ENCODE measurements at places on chromosomes 4 and X.

GRCh38 chrX:108306086-108306485 is 132.1 kb downstream of the COL4A6 start:
- DNase-seq: no peak

- DNase-seq: no peak
These were observed 103.6 kb downstream of the EMCN start for GRCh38 chr4:100414016-100414790.

DNA sequence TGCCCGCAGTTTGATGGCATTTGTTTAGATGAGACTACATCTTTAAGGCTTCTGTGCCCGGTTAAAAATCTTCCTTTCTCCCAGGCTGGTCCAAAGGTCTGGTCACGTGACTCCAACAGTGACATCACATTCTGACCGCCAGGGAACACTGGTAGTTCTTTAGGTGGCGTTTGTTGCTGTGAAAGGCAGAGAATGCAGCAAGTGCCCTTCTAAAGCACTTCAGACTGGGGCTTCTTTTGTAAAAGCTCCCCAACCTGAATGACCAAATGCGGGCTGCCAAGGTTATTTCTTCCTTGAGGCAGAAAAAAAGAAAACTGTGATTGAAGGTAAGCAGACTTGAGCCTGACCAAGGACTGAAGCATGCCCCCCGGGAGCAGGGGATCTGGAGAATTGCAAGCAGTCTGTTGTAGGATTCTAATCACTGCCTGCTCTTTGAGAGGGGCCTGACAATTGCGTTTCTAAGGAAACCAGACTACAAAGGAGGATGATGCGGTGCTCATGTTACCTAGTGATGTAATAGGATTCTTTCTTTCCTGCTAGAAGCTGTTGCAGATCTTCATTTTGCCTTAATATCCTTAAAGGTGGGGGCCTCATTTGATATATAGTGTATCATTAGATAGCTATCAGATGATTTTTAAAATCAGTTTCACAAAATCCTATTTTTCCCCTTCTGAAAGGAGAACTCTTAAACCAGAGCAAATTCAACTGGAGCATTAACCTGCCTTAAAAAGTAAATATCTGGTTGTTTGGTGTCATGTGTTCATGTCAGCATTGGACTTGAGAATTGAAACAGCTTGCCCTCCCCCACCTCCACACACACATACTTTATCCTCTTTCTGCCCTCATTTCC is 133.1 kb downstream of the AKAP4 start:
- DNase-seq: no peak

DNA sequence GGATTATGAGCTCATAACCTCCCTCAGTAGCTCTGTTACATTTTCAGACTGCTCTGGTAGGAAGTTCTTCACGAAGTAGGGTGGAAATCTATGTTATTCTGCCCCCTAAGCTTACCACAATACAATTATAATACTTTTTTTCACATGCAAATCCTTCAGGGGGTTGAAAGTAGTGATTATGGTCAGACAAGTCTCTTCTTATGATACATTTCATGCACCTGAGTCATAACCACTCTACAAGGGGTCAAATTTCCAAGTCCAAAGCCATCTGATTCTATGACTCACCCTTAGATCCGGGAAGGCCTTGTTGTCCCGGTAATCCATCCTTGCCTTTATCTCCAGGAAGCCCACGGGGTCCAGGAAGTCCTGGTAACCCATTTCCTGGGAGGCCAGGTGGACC is 95.2 kb downstream of the ATG4A start:
- DNase-seq: no peak

GRCh38 chr4:23737571-23737970 is 152.3 kb downstream of the PPARGC1A start:
- no peak for DNase-seq

DNA sequence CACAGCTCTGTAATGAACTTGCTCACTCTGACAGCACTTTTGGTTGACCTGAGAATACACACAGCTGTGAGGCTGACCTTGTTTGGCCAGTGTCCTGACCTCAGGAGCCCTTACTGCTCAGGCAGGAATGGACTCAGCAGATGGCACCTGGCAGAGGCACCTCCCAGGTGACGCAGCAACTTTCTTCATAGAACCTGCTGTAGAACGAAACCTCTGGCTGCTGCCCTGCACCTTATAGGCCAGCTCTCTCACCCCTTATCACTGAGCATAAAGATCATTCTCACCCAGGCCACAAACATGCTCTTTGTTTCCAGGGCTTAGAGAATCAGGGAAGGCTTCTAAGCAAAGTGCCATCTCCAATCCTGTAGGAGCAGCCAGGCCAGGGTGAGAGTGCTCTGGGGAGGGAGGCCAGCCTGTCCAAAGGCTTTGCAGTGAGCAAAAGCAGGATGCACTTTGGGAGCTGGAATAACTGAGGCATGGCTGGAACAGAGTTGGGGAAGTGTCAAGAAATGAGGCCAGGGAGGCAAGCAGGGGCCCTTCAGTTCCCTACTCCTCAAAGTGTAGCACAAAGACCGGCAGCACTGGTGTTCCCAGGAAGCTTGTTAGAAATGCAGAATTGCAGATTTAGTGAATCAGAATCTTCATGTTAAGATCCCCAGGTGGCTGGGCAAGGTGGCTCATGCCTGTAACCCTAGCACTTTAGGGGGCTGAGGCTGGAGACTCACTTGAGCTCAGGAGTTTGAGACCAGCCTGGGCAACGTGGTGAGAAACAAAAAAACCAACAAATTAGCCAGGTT is 13.3 kb upstream of the CENPU start:
- no peak for DNase-seq
